ENCODE measurements at places on chromosomes 5 and 9.

DNA sequence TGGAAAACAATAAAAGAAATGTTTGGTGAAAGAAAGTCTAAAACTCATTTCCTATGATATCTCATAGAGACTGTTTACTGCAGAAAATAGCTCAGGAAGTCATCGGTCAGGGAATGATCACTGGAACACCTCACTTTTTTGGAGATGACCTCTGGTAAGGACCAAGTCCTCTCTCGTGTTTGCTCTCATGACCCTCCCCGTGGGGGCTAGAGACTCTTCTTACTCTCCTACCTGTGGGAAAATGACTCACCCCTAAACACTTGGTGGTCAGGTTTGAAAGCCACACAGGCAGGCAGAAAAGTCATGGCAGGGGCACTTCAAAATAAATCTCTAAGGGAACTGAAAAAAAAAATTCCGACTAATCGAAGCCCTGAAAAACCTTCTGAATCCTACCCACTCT is 48.2 kb downstream of the FAM240B start:
- no peak for DNase-seq

DNA sequence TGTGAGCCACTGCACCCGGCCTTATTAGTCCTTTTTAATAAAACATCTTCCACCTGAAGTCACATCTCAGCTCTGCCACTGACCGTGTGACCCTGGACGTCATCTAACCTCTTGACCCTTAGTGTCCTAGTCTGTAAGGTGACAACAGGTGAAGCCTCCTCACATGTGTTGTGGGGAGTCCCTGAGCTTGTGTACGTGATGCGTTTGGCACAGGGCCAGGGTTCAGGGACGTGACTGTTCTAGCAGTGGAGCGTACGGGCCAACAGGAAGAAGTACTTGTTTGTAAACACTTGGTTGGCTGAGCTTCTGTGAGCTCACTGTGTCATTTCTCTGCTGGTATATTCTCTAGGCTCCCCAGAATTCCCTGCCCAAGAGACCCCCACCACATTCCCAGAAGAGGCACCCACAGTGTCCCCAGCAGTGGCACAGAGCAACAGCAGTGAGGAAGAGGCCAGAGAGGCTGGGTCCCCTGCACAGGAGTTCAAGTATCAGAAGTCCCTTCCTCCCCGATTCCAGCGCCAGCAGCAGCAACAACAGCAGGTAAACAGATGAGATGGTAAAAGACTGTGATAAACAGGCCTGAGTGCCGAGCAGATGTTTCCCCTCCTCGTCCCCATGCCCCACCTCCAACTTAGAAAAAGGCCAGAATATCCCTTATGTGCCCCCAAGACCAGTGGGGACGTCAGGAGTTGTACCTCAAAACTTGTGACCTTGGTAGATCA is 35.3 kb upstream of the POMT1 start:
- DNase-seq, result no peak

GRCh38 chr9:92934321-92934720 is 13.0 kb upstream of the FGD3 start:
- no peak for DNase-seq

DNA sequence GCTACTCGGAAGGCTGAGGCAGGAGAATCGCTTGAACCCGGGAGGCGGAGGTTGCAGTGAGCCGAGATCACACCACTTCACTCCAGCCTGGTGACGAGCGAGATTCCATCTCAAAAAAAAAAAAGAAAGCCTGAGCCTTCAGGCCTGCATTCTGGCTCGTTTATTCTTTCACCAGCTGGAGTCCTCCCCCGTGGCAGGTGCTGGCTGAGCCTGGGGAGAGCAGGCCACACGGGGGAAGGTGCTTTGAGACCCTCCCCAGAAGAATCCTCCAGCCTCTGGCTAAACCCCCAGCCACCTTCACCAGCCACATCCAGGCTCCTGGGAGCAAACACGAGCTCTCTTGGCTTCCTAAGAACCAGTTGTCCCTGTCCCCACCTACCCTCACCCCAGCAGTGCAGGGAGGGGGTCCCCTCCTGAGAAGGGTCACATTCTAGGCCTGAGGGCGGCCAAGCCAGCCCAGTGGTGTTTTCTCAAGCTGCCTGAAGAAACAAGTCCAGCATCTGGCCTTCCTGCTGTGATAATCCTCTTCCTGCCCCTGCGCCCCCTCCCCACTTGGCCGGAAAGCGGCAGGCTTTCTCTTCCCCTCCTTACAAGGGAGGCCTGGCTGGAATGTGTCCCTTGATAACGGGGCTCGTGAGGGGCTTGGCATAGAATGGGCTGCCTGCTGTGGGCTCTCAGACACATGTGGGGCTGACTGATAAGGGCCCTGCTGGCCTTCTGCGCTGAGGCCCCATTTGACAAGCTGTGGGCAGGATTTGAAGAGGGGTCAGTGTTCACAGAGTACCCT is 41.5 kb downstream of the PLPP7 start:
- no peak for DNase-seq

GRCh38 chr9:133991214-133991921 is 756 bp downstream of the VAV2 start:
- peak; percentile 43 for DNase-seq
